GM12878 (cell line): ENCODE measurements at places on chromosomes 6 and 20. TPM values are rescaled to one million over a fixed set of nuclear protein-coding genes. Genes with fewer than 3 reads are reported as not detected.

DNA sequence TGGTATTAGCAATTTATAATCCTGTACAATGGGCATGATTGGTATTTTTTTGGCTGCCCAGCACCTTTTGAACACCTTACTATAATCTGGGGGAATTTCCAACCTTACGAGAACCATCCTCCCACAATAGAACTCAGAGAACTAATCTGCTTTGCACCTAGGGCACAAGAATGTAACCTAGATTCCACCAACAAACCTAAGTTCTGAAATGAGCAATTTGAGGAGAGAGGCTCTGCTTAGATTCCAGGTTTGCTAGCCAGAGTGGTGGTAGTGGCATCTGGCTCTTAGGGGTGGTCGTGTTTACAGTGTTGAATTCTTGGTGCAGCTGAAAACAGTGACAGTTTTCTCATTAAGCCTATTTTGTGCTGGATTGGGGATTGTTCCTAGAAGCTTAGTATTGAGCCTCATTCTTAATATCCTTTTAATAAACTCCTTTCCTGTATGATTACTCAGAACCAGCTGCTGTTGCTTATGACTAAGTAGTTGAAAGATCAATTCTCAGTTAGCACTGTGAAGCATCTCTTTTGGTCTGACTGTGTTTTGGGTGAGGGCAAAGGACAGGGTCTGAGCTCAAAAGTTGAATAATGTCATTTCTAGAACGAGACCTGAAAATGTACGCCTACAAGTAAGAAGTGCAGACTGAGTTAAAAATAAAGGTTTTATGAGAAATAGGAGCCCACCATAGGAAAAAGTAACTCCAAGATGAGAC is 385.6 kb downstream of the CDKAL1 start:
- DNase-seq, result peak; percentile 59

GRCh38 chr6:45870531-45870930 is 145.1 kb downstream of the CLIC5 start:
- DNase-seq, result no peak

GRCh38 chr6:37062424-37062823 is 57.0 kb downstream of the FGD2 start:
- DNase-seq, result no peak

- no peak for DNase-seq
Measured at GRCh38 chr6:52728394-52728793, 34.9 kb downstream of the GSTA2 start.

DNA sequence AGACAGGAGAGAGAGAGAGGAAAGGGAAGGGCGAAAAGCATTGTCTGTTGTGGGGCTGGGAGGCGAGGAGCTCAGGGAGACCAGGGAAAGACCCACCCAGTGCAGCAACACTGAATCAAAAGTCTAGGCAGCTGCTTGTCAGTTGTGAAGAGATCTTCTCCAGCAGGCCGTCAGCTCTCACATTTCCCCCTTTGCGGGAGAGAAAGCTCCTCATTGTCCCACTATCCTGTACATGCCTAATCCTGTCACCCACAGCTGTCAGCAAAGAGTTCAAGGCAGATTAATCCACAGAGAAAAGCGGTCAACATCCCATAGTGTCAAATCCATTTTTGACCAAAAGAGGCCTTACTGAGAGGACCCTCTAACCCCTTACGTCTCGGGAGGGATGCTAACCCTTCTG is 27.3 kb downstream of the RNF182 start:
- no peak for DNase-seq

GRCh38 chr6:117345292-117345610 is 79.9 kb downstream of the VGLL2 start:
- no peak for DNase-seq

GRCh38 chr6:90297867-90298381 is 1.3 kb upstream of the BACH2 start:
- no peak for DNase-seq

- DNase-seq, result no peak
Measured at GRCh38 chr6:170295510-170296422, 4.9 kb upstream of the DLL1 start.

GRCh38 chr20:4476903-4477500 is 244.7 kb upstream of the PRND start:
- DNase-seq, result no peak

DNA sequence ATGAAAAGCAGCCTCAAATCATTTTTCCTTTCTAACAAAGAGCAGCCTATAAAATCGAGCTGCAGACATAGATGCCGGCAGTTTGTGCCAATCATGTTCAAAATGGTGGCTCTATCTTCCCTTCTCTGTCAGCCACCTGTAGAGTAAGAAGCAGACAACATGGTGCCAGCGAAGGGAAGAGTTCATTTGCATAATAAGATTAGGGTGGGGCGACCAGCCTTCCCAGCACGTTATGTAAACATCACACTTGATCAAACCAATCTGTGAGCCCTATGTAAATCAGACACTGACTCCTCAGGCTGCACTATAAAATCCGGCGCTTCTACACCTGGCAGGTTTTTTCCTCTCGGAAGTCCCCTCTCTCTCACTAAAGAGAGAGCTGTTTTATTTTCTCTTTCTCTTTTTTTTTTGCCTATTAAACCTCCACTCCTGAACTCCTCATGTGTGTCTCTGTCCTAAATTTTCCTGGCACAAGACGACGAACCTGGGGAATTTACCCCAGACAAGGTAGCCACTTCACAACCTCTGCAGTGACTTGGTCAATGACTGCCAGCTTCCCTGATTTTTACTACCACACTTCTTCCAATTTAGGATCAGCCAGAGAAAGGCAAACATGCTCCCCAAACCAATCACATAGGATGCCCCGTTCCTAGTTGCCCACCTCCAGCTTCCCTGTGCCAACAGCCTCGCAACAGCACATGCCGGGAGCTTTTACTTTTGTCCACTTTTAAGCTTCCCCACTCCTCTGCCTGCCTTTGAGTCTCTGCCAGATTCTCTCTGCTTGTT is 12.9 kb downstream of the TPMT start:
- no peak for DNase-seq

DNA sequence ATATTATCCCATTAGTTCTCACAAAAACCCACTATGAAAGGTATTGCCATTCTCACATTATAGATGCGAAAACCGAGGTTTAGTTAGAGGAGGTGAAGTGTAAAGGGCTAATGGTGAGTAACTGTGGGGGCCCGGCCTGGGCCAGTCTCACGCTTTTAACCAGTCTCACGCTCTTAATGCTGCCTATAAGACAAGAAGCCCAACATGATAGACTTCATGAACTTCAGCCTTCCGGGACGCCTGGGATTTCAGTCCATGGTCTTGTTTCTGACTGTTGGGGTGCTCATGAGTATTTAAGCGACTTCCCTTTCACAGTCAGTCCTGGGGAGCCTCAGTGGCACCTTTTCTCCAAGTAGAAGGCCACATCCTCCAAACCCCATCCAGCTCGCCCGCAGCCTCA is 31.7 kb downstream of the AGPAT4 start:
- no peak for DNase-seq

Gene NCOA7
- 46.1 and 50.3 TPM in 2 replicates for total RNA-seq

Gene PNPLA1
- total RNA-seq, result not detected in 2 replicates

Gene PPP2R5D
- total RNA-seq, result 29.5 and 31.0 TPM in 2 replicates

Gene LRFN2
- total RNA-seq, result not detected in 2 replicates

Gene MRPS10
- 26.3 and 28.5 TPM in 2 replicates for total RNA-seq

Gene TNF
- 80.5 and 83.9 TPM in 2 replicates for total RNA-seq

Gene NEU1
- 22.5 and 22.7 TPM in 2 replicates for total RNA-seq
